ACHN (cell line): ENCODE measurements at places on chromosomes 2 and 18.

- DNase-seq, result no peak
Measured at GRCh38 chr18:47172476-47172875, 3.7 kb downstream of the IER3IP1 start.

- no peak for DNase-seq
Measured at GRCh38 chr2:208488686-208489564, 82.3 kb downstream of the PTH2R start.

GRCh38 chr18:43581936-43582519, 304.7 kb upstream of the SYT4 start:
- DNase-seq, result no peak

- DNase-seq, result no peak
Measured at GRCh38 chr18:58069721-58070292, 25.8 kb downstream of the NEDD4L start.

DNA sequence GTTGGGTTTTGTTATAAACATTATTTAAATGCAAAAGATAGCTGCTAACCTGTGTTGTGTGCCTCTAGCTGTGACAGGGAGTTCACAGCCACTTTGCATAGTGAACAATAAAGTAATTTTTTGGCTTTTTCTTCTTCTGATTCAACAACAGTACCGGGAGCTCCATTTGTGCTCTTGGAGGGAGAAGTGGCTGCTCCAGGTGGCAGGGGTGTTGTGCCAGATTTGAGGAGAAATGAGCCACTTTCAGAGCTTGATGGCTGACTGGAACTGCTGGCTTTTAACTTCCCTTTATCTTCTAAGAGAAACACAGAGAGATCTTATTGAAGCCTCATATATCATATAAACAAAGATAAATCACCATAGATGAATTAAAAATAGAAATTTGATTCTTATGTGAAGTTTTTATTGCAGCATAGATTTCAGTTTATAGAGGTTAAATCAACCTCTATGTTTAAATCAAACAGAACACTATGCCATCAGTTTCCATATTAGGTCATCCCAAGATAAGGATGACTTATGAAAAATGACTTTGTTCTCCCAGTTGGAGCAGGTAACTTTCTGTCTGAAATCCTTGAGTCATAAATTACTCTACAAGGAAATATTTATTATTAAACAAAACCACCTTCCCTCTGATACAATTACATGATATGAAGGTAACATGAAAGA, 182.0 kb upstream of the SESTD1 start:
- no peak for DNase-seq

DNA sequence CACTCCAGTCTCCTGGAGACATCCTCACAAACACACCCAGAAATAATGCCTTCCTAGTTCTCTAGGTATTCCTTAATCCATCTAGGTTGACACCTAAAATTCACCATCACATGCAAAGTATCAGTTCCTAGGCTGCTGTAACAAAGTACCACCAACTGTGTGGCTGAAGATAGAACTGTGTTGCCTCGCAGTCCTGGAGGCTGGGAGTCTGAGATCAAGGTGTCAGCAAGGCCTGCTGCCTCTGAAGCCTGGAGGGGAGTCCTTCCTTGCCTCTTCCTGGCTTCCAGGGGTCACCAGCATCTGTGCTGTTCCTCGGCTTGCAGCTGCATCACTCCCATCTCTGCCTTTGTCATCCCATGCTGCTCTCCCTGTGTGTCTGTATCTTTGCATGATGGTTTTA, 36.3 kb upstream of the TMEM131 start:
- DNase-seq, result no peak

GRCh38 chr2:151358166-151358970, 976 bp downstream of the TNFAIP6 start:
- DNase-seq, result no peak

DNA sequence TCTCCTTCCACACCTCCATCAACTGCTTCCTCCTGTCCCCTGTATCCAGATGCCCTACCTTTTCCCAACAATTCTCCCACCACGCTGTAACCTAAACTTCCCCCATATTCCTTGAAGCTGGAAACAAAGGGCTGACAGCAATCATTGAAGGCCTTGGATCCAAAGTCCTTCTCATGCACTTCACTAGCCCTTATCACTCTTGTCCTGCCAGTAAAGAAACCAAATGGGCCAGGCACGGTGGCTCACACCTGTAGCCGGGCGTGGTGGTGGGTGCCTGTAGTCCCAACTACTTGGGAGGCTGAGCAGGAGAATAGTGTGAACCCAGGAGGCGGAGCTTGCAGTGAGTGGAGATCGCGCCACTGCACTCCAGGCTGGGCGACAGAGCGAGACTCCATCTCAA, 11.9 kb upstream of the ADNP2 start:
- no peak for DNase-seq

DNA sequence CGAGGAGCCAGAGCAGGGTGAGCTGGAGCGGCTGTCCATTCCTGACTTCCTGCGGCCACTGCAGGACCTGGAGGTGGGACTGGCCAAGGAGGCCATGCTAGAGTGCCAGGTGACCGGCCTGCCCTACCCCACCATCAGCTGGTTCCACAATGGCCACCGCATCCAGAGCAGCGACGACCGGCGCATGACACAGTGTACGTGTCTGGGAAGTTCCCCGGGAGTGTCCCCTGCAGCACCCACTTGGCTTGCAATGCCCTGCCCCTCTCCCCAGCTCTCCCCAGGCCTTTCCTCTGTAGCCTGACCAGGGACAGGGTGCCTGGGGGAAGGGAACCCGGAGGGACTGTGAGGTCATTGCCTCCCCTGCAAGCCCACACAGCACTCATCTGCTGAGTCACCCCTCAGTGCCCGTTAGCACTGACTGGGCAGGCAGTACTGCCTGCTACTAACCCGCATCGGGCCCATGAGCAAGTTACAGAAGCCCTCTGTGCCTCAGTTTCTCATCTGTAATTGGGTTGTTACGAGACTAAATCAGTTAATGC, 29.4 kb upstream of the GMPPA start:
- peak; percentile 76 for DNase-seq

DNA sequence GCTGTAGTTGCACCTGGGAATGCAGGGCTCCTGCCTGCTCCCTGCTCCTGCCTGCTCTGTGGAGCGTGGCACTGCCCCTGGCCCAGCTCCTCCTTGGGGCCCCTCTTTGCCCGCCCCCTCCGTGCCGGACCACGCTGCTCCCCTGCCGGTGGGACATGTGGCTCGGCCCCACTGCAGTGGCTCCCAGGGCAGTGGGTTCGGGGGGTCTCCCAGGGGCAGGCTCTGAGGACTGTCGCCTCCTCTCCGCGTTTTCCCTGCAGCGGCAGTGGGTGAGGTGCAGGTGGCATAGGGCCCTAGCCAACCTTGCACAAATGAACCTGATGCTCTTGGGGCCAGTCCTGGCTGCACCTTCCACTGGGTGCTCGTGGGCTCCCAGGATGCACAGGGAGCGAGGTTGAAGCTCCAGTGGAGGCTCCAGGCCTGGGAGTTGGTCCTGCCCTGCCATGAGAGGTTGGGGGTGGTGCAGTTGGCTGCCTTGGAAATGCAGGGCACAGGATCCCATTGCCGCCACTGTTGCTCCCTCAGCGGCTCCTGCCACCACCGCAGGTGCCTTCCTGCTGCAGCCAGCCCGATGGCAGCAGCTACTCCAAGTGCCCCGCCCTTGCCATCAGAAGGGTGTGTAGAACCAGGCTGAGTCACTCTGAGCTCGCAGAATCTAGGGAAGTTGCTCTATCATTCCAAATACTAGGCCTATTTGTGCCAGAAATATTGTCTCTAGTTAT, 313.1 kb upstream of the SYT4 start:
- DNase-seq, result no peak
